ENCODE measurements at places on chromosomes 1 and 21.

- peak; percentile 75 for DNase-seq
Observed at GRCh38 chr1:235998812-235999211, 66.1 kb downstream of the NID1 start.

- DNase-seq: no peak
Observed at GRCh38 chr1:99851850-99852454, 1.8 kb downstream of the AGL start.

DNA sequence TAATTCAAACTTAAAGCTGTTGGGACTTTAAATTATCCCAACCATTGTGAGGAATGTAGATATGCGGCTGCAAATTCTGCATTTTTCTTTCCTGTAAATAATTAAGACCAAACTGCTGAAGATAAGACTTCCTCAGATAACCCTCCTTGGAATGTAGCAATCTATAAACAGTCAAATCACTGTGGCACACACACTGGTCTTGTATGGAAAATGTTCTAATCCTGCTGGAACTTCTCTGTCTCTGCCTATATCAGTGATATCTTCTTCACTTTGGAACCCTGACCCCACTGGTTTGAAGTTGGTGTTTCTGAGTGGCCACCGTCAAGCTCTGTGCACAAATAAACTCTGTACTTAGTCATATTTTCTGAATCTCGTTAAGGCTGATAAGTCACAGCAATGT lies 32.9 kb downstream of the HSF2BP start:
- no peak for DNase-seq

GRCh38 chr1:96808191-96808590 lies 86.6 kb downstream of the PTBP2 start:
- no peak for DNase-seq

DNA sequence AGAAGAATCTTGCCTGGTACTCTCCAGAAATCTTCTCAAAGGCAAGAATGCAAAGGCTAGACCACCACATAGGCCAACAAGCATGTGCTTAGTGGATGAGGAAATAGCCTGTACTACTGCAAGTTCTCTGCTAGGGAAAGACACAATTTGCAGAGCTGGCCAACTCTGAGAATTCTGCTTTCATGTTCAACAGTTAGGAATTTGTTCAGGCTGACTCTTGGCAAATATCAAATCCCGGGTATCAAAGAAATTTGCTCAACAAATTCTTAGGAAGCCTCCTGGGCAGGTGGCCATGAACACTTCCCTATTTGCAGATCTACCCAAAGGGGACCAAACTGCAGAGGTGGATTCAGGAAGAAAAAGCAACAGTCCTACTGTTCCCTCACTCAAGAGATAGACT lies 15.0 kb upstream of the H3-3A start:
- DNase-seq: no peak

DNA sequence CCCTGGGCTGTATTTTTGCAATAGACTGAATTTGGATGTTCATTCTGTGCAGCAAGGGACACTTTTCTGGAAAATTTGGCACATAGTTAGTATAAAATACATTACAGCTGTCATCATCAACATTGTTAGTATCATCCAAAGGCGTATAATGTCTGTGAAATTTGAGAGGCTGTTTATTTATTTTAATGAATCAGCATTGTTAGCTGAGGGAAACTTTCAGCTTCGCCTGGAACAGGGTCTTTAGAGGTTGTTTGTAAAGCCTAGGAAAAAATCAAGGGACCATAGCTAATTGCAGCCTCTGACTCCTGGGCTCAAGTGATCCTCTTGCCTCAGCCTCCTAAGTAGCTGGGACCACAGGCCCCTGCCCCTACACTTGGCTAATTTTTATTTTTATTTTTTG lies 106.8 kb upstream of the USP24 start:
- DNase-seq: no peak

DNA sequence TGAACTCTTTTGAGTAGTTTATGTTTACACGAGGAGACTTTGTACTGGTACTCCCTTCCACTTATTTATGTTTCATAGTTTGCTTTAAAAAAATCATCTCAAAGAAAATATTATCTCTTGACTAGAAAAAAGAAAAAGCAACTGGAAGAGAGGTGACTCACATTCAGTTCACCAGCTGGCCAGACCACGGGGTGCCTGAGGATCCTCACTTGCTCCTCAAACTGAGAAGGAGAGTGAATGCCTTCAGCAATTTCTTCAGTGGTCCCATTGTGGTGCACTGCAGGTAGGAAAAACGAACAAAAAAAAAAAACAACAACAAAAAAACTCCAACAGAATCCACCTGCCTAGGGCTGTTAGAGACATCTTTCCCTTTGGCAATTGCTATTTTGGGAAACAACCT lies 102.9 kb downstream of the PTPRC start:
- no peak for DNase-seq

DNA sequence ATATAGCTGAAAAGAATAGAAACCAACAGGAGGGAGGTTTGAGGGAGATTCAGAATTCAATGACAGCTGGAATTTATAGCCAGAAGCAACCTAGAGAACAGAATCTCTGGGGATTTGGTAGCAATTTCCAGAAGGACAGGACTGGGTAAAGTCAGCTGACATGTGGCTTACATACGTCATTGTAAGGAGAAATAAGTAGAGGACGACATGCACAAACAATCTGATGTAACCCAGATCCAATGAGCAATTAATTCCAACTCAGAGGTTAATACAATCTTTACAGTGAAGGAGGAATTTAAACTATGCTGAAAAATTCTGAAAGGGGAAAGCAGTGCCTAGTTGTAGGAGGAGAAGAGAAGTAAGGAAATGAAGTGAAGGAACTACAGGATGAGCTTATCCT lies 383.9 kb downstream of the PTBP2 start:
- DNase-seq: no peak
